ENCODE measurements at places on chromosomes 2 and 18. TPM values are rescaled to one million over a fixed set of nuclear protein-coding genes. Genes with fewer than 3 reads are reported as not detected.

GRCh38 chr2:108449410-108450130 is 564 bp downstream of the GCC2 start:
- H3K27me3 ChIP-seq = no peaks in the 10 kb centered on the region
- peaks cover 20% of the 10 kb centered on the region for H3K36me3 ChIP-seq
- H3K27ac ChIP-seq = peak overlapping the region; percentile 95
- DNase-seq = peak; percentile 2

GRCh38 chr2:111168528-111169239 is 48.0 kb downstream of the BCL2L11 start:
- DNase-seq = peak; percentile 77
- H3K27me3 ChIP-seq = peaks cover 17% of the 10 kb centered on the region
- H3K36me3 ChIP-seq = no peaks in the 10 kb centered on the region
- peaks cover 19% of the 10 kb centered on the region for H3K4me1 ChIP-seq
- no peak overlapping the region for H3K4me3 ChIP-seq
- H3K27ac ChIP-seq = peak overlapping the region; percentile 30

DNA sequence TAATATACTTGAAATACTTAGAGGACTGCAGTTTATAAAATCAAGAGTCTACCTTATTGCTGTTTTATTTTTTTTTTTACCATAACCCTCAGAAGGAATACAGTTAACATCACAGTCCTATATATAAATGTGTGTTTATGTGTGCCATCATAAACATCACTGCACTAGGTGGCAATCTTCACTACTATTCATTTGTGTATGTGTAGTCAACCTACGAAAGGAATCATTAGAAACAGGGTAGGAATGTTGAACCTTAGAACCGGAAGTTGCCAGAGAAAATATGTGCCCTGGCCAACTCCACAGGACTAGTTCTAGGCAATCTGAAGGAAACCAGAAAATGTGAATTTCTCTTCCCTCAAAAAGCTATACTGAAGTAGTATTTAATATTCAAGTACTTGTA is 3.4 kb downstream of the GEN1 start:
- no peaks in the 10 kb centered on the region for H3K27me3 ChIP-seq
- no peaks in the 10 kb centered on the region for H3K36me3 ChIP-seq
- H3K4me1 ChIP-seq = peaks cover 57% of the 10 kb centered on the region
- peak overlapping the region; percentile 93 for H3K4me3 ChIP-seq
- peak; percentile 39 for DNase-seq

- H3K4me3 ChIP-seq = no peak overlapping the region
- DNase-seq = no peak
- no peaks in the 10 kb centered on the region for H3K36me3 ChIP-seq
- H3K27me3 ChIP-seq = peaks cover 28% of the 10 kb centered on the region
- no peak overlapping the region for H3K27ac ChIP-seq
- peaks cover 7% of the 10 kb centered on the region for H3K4me1 ChIP-seq
Measured at GRCh38 chr2:234793212-234793785, 158.5 kb upstream of the SH3BP4 start.

DNA sequence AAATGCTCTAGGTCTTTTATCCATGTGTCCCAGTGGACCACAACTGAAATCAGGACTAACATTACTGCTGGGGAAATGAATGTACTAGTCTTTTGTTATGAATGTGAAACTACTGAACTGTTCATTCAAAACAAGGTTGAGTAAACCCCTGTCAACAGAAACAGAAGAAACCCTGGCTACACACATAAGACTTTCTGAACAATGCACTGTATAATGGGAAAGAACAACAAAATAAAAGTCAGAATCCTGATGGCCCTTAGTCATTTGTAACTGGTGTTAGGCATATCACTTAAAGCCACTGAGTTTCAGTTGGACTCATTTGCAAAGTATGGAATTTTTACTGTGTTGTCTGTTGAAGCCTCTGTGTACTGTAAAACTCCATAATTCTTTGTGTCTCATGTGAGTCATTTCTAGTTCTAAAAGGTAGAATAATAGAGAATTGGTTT is 77.0 kb upstream of the UBXN4 start:
- peaks cover 45% of the 10 kb centered on the region for H3K4me1 ChIP-seq
- H3K27ac ChIP-seq = peak overlapping the region; percentile 81
- H3K4me3 ChIP-seq = peak overlapping the region; percentile 13
- H3K36me3 ChIP-seq = peaks cover 6% of the 10 kb centered on the region

APLF gene
- 1.8 TPM for total RNA-seq

KCNG3 gene
- not detected for total RNA-seq

GRCh38 chr2:143482771-143483170 is 353.6 kb downstream of the ARHGAP15 start:
- H3K27ac ChIP-seq = no peak overlapping the region
- peaks cover 30% of the 10 kb centered on the region for H3K4me1 ChIP-seq
- DNase-seq = no peak
- no peak overlapping the region for H3K4me3 ChIP-seq
- no peaks in the 10 kb centered on the region for H3K27me3 ChIP-seq
- H3K36me3 ChIP-seq = no peaks in the 10 kb centered on the region

DNA sequence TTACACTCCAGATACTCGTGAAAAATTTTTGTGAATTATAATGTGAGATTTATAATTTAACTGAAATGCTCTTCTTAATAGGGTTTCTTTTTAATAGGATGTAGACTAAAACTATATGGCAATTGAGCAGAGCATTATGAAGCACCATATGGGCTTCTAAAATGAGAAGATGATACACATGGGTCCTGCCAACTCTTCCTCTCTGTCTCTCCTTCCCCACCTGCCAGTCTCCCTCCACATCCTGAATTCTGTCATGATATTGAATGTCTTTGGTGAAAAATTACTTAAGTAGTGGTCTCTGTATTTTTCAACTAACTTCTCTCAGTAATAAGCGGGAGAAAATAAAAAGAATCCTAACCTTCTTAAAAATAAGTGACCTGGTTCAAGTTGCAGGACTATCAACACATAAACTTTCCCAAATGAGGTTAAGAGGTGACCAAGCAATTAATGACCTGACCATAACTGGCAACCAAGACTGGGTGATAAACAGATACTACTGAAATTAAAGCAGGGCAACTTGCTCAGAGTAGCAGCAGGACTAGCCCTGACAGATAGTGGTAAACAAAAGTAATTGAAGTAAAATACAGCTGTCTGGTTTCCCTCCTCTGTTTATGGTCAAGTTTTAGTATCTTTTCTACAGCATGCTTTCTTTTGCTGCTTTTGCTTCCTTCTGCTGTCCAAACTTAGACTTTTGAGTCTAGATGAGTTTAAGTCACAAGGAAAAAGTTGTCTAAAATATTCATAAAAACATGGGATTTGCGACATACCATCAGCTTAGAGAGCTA is 117.1 kb upstream of the PDE1A start:
- no peaks in the 10 kb centered on the region for H3K36me3 ChIP-seq
- H3K4me3 ChIP-seq = no peak overlapping the region
- no peak overlapping the region for H3K27ac ChIP-seq
- H3K4me1 ChIP-seq = peaks cover 40% of the 10 kb centered on the region
- H3K27me3 ChIP-seq = no peaks in the 10 kb centered on the region

DNA sequence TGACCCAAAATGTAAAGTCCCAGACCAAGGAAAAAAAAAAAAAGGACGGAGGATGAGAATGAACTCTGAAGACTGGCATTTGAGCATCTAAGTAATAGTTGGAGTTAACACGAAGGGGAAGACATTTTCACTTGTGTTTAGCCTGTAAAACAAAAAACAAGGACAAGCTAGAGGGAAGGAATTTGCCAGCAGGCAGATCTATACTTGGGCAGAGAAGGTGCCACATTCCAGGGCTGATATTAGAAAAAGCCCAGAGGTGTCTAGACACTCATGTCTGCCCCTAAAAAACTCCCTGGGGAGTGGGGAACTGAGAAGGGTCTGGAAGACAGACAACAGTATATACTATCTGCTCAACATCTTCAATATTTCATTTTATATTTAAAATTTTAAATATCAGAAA is 171.1 kb downstream of the ZEB2 start:
- H3K27me3 ChIP-seq = no peaks in the 10 kb centered on the region
- no peak overlapping the region for H3K4me3 ChIP-seq
- no peaks in the 10 kb centered on the region for H3K36me3 ChIP-seq
- H3K27ac ChIP-seq = no peak overlapping the region

DNA sequence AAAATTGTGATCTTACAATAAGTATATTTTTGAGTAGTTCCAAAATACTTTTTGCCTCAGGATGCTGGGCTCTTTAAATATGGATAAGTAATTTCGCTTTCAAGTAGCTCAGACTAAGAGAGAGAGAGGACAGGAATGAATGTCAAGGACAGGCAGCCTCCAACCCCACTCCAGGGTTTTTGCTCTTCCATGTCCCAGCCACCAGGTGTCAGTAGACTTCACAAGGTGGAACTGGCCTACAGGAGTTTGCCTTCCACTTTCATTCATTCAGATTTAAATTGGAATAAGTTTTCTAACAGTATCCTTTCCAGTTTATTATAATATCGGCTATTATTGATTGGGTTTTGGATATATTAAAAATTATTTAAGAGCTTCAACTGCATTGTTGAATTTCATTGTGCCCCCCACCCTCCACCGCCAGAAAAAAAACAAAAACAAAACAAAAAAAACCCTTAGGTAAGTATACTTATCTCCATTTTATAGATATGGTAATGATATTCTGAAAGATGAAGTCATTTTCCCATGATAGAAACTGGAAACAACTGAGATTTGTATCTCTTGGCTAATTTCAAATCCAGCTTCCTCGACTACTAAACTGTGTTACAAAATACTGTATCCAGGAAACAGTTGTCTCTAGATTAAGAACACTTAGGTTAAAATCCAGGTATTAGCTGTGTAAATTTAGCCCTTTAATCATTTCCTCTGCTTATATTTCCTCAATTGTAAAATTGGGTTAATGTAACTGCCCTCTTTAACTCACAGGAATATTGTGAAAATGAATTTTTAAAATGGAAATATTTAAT is 793.1 kb downstream of the ERBB4 start:
- no peaks in the 10 kb centered on the region for H3K4me1 ChIP-seq
- H3K4me3 ChIP-seq = peak overlapping the region; percentile 43
- H3K27me3 ChIP-seq = no peaks in the 10 kb centered on the region
- DNase-seq = peak; percentile 42

- peak; percentile 74 for DNase-seq
- H3K36me3 ChIP-seq = peaks cover 6% of the 10 kb centered on the region
- no peak overlapping the region for H3K4me3 ChIP-seq
- no peaks in the 10 kb centered on the region for H3K27me3 ChIP-seq
- no peak overlapping the region for H3K27ac ChIP-seq
- peaks cover 27% of the 10 kb centered on the region for H3K4me1 ChIP-seq
Measured at GRCh38 chr2:27754138-27754588, 17.4 kb upstream of the MRPL33 start.

GRCh38 chr2:193581807-193582206 is 1387.1 kb upstream of the TMEFF2 start:
- DNase-seq = no peak
- no peak overlapping the region for H3K27ac ChIP-seq
- no peaks in the 10 kb centered on the region for H3K27me3 ChIP-seq

CRYGC gene
- total RNA-seq = not detected

GRCh38 chr2:1636791-1637415 is 107.4 kb downstream of the PXDN start:
- no peak overlapping the region for H3K4me3 ChIP-seq
- H3K4me1 ChIP-seq = peaks cover 22% of the 10 kb centered on the region
- DNase-seq = no peak
- H3K36me3 ChIP-seq = peaks cover 45% of the 10 kb centered on the region

DNA sequence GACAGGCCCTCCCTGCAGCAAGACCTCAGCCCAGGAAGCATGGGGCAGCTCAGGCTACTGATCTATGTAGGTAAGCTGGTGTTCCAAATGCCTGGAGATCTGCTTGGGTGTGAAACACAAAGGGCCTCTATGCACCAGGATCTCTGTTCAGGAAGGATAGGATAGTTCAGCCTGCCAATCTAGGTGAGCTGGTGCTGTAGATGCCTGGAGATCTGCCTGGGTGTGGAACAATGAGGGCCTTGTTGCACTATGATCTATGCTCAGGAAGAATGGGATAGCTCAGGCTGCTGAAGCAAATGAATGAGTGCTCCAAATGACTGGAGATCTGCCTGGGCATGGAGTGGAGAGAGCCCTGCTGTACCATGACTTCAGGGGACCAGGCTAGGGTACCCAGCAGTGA is 48.9 kb upstream of the MYL1 start:
- no peak overlapping the region for H3K4me3 ChIP-seq
- H3K27me3 ChIP-seq = no peaks in the 10 kb centered on the region
- no peak overlapping the region for H3K27ac ChIP-seq
- no peaks in the 10 kb centered on the region for H3K4me1 ChIP-seq

CD28 gene
- not detected for total RNA-seq

DNA sequence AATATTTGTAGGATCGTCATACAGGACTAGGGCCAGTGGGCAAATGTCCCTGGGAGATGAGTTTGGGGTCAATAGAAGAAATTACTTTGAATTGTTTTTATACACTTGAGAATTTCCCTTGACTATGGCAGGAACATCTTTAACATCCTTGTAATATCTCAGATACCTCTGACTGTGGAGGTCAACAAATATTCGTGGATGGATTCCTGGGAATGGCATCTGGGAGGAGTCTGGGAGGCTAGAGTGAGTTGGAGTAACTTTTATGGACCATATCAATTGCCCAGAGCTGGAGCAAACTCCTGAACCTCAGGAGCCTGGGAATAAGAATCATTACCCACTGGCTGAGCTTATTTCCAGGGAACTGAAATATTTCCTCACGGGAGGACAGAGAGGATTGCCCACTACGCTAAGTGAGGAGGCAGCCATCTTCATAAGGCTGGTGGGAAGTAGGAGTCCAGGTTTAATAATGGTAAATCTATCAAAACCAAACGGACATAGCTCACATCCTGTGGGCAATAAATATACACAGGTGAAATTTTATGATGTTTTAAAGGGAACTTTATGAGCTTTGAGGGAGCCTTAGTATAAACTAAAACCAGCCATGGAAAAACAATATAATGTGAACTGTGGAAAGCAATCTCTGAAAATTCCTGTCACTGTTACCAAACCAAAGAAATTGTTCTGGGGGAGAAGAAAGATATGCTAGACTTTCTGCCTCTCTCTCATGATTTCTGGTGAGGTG is 44.4 kb upstream of the LCLAT1 start:
- no peak for DNase-seq
- no peak overlapping the region for H3K4me3 ChIP-seq
- H3K27ac ChIP-seq = no peak overlapping the region
- no peaks in the 10 kb centered on the region for H3K36me3 ChIP-seq
- H3K27me3 ChIP-seq = peaks cover 6% of the 10 kb centered on the region

GRCh38 chr2:75751360-75751759 is 40.6 kb upstream of the GCFC2 start:
- H3K27me3 ChIP-seq = peaks cover 7% of the 10 kb centered on the region
- no peaks in the 10 kb centered on the region for H3K36me3 ChIP-seq
- no peaks in the 10 kb centered on the region for H3K4me1 ChIP-seq

OR6B2 gene
- not detected for total RNA-seq

MYCN gene
- total RNA-seq = not detected

- H3K36me3 ChIP-seq = no peaks in the 10 kb centered on the region
- no peaks in the 10 kb centered on the region for H3K4me1 ChIP-seq
- DNase-seq = no peak
- H3K27ac ChIP-seq = no peak overlapping the region
Measured at GRCh38 chr2:206584323-206585116, 57.8 kb upstream of the FAM237A start.

DNA sequence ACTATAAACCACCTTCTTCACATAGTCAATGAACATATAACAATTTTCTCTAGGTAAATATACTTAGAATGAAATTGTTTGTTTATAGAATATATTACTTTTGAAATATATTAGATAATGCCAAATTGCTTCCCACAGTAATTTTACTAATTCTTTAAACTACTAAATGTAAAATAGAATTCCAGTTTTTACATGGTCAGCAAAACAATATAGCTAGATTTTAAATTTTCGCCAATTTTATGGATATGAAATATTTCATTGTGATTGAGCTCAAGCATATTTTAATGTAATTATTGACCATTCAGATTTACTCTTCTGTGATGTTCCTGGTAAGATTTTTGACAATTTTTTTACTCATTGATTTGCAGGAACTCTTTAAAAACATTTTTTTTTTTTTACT is 444.6 kb downstream of the PARD3B start:
- no peaks in the 10 kb centered on the region for H3K27me3 ChIP-seq
- peaks cover 6% of the 10 kb centered on the region for H3K4me1 ChIP-seq
- peaks cover 7% of the 10 kb centered on the region for H3K36me3 ChIP-seq
- DNase-seq = no peak
- no peak overlapping the region for H3K27ac ChIP-seq
- no peak overlapping the region for H3K4me3 ChIP-seq
